EL (cell line): ENCODE measurements at places on chromosomes 12 and 14.

GRCh38 chr12:43578782-43579181, 26.8 kb upstream of the ADAMTS20 start:
- DNase-seq: peak; percentile 20

DNA sequence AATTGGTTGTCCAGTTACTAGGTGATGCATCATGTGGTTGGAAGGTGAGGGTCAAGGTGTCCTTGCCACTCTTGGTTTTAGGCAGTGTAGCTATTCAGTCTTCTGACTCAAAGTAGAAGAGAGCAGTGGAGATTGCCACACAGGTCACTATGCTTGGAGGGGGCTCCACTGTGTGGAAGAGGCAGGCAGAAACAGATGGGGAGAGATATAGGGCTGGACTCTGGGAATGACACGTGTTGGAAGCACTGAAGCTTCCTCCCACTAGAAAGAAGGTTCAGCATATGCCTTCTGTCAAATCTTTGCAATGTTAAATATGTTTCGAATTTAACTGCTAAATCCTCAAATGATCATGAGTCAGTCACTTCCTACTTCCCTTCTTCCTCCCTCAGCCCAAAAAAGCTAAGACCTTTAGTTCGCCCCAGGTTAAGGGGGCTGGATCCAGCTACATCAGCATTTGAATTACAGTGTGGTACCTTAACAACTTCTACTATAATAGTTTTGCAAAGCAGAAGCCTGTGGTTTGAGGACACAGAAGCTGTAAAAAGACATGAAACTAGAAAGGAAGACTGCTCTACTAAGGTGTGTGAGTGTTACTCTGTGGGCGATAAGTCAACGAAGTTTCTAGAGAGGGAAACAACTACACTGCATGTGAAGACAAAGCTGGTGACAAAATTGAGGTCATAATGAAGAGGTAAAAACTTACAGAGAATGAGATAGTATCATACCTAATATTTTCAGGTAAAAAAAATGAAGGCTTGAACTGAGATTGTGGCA, 228.0 kb downstream of the NELL2 start:
- no peak for DNase-seq

DNA sequence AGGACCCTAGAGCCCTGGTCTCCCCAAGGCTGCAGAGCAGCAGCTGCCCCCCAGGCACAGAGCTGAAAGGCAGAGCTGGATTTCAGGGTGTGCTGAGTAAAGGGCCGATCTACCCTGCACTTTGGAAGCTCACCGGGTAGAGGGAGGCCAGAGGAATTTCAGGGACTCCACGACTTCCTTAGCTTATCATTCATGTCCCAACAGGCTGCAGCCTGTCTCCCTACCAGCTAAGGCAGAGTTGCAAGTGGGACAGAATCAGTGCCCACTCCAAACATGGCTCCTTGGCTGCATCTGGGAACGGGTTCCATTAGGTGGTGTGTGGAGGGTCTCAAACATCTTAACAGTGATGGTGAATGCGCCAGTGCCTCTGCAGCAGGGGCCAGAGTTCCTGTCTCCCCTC, 27.5 kb downstream of the MMAB start:
- DNase-seq: no peak

DNA sequence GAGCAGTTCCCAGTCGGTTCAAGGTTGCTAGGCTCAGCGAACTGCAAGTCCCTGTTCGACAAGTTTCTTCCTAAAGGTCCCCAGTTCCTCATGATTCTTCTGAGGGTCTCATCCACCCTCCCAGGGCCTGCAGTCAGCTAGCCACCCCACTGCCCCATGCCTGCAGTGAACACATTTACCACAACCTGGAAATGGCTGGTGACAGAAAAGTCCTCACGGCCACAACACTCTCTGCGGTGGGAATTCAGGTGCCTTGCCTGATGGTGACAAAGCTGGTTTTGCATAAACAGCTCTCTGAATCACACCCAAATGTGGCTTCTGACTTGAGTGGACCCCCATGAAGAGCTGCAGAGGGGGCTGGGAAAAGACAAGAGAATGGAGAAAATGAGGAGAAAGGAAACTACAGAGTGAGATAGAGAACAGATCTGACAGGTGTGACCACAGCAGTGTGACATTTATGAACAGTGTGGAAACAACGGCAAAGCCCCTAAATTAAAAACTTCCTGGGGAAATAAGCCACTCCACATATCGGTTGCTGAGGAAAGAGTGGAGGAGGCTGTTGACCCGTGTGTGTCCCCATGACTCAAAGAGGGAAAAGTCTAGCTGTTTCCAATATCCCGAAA, 1.3 kb upstream of the CD27 start:
- DNase-seq: no peak

DNA sequence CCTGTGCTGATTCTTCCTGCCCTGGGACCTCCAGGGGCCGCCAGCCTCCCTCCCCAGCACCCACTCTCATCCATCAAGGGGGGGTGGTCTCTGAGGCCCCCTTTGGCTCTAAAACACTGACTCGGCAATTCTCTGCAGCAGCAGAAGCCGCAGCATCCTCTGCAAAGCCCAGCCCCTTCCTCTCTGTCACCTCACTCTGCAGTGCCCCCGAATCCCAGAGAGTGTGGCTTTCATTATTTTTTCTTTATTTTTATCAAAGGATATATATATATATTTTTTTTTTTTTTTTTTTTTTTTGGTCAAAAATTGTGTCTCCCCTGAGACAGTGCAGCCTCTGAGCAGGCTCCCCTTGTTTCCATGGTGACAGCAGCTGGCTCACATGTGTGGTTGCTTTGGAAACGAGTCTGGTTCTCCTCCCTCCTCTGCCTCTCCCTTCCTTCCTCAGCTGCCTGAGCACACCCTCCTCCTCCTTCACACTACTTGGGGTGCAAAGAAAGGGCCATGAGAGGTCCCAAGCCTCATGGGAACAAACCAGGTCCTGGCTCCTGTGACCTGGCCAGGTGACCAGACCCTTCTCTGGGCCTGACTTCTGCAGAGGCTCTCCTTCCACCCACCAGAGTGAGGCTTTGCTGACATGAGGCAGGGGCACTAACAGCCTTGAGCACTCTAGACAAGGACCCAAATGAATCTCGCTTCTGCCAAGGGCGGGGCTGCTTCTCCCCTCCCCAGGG, 100.5 kb downstream of the LRRC74A start:
- no peak for DNase-seq

GRCh38 chr12:8014836-8015235, 17.7 kb upstream of the FOXJ2 start:
- no peak for DNase-seq

DNA sequence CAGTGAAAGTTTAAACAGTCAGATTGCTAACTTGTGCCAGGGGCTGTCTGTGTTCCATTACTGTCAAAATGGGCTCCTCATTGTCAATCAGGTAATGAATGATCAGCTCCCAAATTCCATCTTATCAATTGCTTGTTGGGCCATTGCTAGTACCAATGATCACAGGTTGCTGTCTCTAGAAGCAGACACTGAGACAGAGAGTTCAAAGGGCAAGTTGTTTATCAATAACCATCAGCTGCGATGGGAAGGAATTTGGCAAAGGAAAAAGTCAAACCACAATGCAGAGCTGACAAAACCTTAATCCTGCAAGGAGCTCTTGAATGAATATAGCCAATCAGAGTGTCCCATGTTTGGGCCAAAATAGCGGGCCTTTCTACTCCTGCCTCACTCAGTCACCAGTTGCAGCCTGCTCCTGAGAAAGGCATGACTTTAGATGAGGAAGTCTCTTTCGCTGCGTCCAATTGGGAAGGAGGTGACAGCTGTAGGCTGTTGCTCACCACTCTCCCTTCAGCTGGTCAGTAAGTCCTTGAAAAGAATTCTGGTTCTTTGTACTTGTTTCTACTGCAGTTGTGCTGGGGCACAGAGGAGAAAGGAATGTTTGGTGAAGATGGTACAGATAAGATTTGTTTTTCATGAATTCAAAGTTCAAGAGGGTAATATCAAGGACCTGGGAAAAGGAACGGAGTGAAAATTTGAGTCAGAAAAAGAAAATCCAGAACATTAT, 179.2 kb upstream of the PDE3A start:
- no peak for DNase-seq

- DNase-seq: peak; percentile 32
Observed at GRCh38 chr14:65103150-65103760, 938 bp upstream of the MAX start.

DNA sequence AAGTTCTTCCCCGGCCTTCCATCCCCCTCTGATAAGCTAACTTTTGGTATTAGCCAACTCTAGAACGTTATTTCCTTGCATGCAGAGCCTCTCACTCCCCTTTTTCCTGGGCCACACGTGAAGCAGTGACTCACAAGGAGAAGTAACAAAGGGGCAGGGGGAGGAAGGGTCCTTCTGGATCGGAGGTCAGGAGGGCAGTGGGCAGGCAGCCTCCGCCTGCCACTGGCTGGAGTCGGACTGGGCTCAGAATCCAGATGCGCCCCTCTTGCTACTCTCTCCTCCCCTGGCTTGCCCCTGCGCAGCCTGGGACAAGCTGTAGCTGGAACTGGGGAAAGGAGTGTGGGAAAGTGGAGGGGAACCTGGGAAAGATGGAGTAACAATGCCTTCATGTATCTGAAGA, 55.0 kb downstream of the TPCN1 start:
- DNase-seq: no peak
